T follicular helper cell (primary cell): ENCODE measurements at places on chromosomes 1 and 21.

DNA sequence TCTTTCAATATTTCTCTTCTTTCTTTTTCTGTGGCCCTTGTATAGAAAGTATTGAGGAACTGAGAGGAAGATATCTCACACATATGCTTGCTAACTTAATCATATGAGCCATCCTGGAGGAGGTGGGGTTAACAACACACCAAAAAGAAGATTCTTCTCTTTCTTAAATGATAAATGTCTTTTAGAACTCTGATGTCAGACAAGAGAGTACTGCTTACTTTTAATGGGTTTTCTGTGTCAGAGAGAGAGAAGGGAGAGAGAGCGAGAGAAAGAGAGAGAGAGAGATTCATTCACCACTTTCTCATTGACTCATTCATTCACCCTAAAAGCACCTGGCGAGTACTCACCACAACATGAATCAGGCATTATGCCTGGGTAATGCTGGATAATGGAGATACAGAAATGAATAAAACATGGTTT, 250.3 kb upstream of the SGIP1 start:
- no peak for DNase-seq

DNA sequence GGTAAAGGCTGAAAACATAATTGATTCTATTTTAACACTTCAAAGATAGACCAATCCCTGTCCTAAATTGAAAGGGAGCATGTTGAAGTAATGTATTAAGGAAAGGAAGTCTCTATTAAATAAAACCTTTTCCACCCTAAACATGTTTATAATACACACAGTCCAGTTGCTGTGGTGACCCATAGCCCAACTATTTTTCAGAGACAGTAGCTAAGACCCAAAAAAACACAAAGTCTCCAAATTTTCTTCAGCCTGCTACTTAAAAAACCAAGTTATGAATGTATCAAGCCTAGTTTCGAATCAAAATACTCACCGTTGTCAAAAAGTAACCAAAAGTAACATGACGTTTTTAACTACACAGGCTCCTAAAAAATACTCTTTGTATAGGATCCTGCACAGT, 1.6 kb downstream of the ELK4 start:
- no peak for DNase-seq

DNA sequence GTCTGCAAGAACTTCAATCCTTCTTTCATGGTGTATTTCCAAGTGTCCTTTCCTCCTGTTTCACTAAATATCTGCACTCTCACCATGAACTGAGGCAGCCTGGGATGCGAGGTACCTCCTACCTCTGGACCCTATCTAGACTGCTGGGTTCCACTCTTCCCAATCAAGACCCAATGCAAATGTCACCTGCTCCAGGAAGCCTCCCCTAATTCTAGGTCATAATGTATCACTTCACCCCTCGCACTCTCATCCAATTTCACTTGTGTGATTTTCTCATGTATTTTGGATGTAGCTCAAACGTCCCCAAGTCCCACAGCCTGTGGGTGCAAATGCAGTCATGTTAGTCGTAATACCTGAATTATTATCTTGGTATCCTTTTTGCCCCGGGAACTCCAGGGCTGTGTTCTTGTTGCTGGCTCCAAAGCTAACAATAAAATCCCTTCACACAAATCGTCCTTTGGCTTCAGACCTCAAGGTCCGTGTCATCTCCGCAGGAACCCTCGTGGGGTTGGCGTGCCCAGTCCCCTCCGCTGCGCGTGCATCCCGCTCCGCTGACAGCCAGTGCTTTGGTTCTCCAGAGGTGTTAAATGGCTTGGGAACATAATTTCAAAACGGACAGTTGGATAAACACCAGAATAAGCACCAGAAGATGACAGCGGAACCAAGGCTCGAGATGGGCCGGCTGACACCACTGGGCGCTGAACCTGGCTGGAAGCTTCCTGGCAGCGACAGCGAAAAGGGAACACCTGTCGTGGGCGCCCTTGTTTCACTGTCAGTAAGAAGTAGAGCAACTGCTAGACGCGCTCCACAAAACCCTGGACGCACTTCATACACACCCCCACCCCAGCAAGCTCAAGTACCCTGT, 1.0 kb upstream of the BACH1 start:
- no peak for DNase-seq

DNA sequence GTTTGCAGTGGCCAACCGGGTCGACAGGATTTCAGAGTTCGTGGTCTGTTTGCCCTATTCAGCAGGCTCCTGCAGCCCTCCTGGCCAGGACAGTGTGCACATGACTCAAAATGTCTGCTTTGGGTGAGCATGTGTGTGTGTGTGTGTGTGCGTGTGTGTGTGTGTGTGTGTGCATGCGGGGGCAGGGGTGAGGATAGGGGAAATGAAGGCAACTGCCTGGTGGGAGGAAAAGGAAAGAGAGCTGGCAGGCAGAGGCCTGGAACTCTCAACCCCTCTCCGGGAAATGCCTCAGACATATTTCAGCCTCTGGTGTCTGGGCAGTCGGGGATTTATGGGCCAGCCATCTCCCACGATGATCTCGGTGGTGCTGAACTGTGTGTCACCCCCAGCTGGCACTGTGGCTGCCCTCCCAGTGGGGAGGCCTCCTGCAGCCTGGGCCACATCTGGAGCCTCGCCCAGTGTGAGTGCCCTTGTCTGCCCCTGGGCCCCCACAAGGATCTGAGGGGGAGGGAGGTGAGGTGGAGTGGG, 15.2 kb downstream of the CDCP2 start:
- DNase-seq, result no peak

DNA sequence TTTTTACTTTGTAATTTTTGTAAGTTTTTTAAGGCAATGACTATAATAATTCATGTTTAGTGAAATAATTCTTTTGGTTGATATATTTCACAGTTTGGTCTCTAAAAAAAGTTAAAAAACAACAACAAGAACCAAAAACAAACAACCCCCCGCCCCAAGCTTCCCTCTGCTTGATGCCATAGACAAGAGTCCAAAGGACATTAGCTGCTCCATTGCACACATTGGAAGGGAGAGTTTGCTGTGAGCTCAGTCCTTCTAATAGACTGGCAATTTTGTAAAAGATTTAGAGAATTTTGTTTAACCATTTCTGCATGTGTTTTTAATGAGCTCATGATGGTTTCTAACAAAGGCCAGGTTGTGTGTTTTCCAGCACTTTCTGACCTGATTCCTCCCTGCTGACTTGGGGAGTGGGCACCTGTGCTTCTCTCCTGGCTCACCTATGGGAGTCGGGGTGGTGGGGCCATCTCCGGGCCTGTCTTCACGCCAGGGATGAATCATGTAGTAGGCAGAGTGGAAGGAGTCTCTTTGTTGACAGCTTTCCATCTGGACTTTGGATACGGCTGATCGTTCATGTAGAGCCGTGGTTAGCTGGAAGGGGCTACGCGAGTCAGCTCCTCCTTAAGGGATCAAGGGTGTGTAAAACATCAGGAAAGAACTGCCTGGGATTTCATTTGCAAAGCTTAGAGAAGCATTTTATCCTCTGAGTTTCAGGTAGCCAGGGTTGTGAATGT, 14.1 kb downstream of the ZBTB18 start:
- DNase-seq, result no peak

DNA sequence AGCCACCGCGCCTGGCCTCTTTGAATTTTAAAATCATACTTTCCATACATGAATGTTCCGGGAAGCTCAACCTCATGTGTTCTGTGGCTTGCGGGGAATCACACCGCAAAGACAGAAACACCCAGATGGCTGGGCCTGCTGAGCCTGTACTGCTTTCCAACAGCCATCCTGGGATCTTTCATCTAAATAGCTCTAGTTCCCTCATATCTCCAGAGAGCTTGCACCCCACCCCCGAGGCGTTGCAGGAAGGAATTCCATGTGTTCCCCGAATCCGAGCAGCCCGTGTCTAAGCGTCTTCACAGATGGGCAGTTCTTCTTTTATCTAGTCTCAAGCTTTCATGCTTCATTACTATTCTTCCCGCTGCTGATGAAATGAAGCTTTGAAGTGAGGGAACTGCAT, 66.4 kb downstream of the IGSF21 start:
- no peak for DNase-seq

GRCh38 chr1:108708691-108709660, 3.7 kb upstream of the FNDC7 start:
- DNase-seq, result peak; percentile 52

DNA sequence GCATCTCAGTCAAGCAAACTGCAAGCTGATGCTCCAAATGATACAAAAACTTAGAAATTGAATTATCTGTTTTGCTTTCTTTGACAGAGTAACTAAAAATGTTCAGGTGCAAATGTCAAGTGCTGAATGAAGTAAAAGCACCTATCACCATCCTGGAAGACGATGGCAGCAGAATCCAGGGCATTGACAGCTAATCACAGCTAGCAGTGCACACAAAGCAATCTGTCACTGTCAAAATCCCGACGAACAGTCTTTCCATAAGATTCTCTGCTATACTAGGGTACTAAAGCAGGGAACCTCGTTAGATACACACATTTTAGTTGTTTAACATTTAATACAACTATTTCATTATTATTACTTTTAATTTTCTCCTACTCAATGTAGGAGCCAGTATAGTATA, 233.3 kb downstream of the BRINP3 start:
- no peak for DNase-seq

- peak; percentile 36 for DNase-seq
These were observed 16.2 kb downstream of the PLEKHO1 start for GRCh38 chr1:150165622-150166612.

DNA sequence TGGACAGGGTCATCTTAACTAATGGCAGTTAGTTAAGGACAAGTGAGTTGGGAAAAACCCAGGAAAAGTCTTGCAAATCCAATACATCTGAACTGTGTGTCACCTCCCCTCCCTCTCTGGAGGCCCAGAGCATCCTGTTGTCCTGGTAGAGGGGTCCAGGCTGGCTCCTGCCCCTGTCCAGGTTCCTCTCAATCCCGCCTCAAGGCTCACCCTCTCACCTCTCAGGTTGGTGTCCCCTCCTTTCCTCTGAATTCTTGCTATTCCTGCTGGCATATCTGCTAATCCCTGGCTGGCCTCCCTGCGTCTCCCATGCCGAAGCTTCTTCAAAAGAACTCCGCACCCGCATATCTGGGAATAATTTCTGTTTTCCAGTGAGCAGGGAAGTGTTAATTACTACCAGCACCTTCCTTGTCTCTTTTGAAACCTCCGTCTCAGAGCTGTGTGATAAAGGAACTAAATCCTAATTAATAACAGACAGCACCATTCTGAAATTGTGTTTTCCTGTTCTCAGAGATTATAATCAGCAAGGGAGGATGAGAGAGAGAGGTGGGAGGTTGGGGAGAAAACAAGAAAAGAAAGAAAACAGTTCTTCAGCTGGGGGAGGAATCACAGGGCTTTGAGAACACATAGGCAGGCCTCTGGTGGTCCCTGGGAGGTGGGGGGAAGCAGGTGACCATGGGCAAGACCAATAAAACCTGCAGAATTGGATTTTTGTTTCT, 568.0 kb downstream of the PTPRU start:
- no peak for DNase-seq

DNA sequence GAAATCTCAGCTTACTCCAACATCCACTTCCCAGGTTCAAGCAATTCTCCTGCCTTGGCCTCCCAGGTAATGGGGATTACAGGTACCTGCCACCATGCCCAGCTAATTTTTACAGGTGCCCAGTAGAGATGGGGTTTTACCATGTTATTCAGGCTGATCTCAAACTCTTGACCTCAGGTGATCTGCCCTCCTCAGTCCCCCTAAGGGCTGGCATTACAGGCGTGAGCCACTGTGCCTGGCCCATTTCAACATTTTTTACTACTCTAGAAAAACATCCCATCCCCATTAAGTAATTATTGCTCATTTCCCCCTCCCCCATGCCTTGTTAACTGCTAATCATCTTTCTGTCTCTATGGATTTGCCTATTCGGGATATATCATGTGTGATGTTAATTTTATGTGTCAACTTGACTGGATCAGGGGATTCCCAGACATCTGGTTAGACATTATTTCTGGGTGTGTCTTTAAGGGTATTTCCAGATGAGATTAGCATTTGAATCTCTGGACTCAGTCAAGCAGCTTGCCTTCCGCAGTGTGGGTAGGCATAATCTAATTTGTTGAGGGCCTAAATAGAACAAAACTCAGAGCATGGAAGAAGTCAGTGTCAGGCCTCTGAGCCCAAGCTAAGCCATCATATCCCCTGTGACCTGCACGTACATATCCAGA, 33.0 kb upstream of the ZBTB8B start:
- no peak for DNase-seq

DNA sequence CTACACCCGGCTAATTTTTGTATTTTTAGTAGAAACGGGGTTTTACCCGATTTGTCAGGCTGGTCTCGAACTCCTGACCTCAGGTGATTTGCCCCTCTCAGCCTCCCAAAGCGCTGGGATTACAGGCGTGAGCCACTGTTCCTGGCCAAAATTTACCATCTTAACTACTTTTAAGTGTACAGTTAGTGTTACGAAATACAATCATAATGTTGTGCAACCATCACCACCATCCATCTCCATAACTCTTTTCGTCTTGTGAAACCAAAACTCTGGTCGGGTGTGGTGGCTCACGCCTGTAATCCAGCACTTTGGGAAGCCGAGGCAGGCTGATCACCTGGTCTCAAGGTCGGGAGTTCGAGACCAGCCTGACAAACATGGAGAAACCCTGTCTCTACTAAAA, 14.1 kb upstream of the ZBTB40 start:
- no peak for DNase-seq

- DNase-seq, result no peak
These were observed 51.1 kb downstream of the CNN3 start for GRCh38 chr1:94875794-94876193.

GRCh38 chr1:219790834-219791615, 137.3 kb downstream of the SLC30A10 start:
- DNase-seq, result no peak

GRCh38 chr1:168141871-168142385, 5.2 kb upstream of the GPR161 start:
- DNase-seq, result no peak

DNA sequence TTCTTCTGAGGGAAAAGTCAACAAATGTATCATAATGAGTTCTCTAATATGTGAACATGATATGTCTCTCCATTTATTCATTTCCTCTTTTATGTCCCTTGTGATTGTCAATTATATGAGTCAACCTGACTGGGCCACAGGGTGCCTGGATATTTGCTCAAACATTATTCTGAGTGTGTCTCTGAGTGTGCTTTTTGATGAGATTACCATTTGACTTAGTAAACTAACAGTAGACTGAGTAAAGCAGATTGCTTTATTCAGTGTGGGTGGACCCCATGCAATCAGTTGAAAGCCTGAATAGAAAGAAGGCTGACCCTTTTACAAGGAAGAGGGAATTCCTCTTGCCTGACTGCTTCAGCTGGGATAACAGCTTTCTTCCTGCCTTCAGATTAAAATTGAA, 142.6 kb downstream of the SLC35F3 start:
- DNase-seq, result no peak

DNA sequence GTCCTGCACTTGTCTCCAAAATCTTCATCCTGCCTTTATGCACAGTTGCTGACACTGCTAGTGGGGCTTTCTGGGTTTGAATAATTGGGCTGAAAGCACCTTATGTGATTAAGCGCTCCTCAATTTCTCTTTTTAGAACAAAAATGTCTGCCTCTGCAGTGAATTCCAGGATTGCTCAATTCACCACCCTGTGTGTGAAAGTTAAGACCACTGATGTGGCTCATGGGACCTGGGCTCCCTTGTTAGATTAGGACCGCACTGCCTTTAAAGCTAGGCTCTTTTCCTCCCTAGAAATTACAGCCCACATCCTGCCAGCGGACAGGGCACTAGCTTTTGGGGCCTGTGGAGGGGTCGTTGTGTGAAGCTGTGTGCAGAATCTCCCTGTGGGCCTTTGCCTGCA, 18.8 kb downstream of the KIAA1614 start:
- no peak for DNase-seq

- no peak for DNase-seq
These were observed 16.5 kb upstream of the ASAP3 start for GRCh38 chr1:23500466-23500865.
